LHCN-M2 (cell line): ENCODE measurements at places on chromosomes 2 and 18. TPM values are rescaled to one million over a fixed set of nuclear protein-coding genes. Genes with fewer than 3 reads are reported as not detected.

- DNase-seq, result peak; percentile 35
Measured at GRCh38 chr2:149422337-149422990, 92.1 kb downstream of the LYPD6 start.

- no peak for DNase-seq
Measured at GRCh38 chr2:11977766-11978524, 231.5 kb downstream of the LPIN1 start.

DNA sequence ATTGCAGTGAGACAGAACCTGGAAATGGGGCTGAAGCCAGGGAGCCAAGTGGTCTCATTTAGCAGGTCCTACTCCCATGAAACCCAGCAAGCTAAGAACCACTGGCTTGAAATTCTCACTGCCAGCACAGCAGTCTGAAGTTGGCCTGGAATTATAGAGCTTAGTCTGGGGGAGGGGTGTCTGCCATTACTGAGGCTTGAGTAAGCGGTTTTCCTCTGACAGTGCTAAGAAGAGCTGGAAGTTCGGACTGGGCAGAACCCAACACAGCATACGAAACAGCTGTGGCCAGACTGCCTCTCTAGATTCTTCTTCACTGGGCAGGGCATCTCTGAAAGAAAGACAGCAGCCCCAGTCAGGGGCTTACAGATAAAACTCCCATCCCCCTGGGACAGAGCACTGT is 305.7 kb upstream of the SETBP1 start:
- DNase-seq, result no peak

GRCh38 chr2:153875801-153876466 is 4.2 kb downstream of the GALNT13 start:
- no peak for DNase-seq

- no peak for DNase-seq
Measured at GRCh38 chr2:237467447-237468179, 19.4 kb upstream of the MLPH start.

CRYGC gene
- not detected in 2 replicates for total RNA-seq

DLX1 gene
- total RNA-seq, result 4.6 and 5.6 TPM in 2 replicates

CYS1 gene
- total RNA-seq, result 0.13 TPM in 1 of 2 replicates, not detected in the other

TMEM169 gene
- total RNA-seq, result 4.6 and 5.1 TPM in 2 replicates

ACTR1B gene
- 74.0 and 76.6 TPM in 2 replicates for total RNA-seq

IRS1 gene
- 25.0 and 28.5 TPM in 2 replicates for total RNA-seq

TUBB8B gene
- not detected in 2 replicates for total RNA-seq
